ENCODE measurements at places on chromosomes 11 and 22.

DNA sequence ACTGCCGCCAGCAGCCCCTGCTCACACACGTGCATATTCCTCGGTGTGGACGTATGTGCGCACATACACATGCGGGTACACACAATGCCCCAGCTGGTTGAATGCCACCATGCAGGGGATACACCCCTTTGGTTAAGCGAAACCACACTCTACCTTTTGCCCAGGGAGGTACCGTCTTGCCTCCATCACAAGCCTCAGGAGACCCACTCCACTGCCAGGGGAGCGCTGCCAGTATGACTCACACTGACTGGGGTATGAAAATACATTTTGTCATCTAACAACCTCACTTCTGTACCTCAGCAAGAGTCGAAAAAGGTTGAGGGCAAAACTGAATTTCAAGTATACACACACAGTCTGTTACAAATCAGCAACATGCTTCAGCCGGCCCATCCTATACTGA, 39.4 kb downstream of the TMEM45B start:
- DNase-seq, result no peak

- DNase-seq, result no peak
Observed at GRCh38 chr22:43077121-43077877, 11.9 kb downstream of the TTLL1 start.

DNA sequence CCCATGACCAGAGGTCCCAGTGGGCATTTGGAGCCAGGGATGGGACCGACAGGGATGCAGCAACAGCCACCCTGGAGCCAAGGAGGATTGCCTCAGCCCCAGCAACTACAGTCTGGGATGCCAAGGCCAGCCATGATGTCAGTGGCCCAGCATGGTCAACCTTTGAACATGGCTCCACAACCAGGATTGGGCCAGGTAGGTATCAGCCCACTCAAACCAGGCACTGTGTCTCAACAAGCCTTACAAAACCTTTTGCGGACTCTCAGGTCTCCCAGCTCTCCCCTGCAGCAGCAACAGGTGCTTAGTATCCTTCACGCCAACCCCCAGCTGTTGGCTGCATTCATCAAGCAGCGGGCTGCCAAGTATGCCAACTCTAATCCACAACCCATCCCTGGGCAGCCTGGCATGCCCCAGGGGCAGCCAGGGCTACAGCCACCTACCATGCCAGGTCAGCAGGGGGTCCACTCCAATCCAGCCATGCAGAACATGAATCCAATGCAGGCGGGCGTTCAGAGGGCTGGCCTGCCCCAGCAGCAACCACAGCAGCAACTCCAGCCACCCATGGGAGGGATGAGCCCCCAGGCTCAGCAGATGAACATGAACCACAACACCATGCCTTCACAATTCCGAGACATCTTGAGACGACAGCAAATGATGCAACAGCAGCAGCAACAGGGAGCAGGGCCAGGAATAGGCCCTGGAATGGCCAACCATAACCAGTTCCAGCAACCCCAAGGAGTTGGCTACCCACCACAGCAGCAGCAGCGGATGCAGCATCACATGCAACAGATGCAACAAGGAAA, 27.3 kb upstream of the L3MBTL2 start:
- DNase-seq, result no peak

- no peak for DNase-seq
Observed at GRCh38 chr11:121304759-121305158, 12.2 kb downstream of the SC5D start.

GRCh38 chr11:104338186-104338585, 174.2 kb upstream of the PDGFD start:
- DNase-seq, result no peak

GRCh38 chr11:32184723-32185376, 94.0 kb downstream of the RCN1 start:
- no peak for DNase-seq

DNA sequence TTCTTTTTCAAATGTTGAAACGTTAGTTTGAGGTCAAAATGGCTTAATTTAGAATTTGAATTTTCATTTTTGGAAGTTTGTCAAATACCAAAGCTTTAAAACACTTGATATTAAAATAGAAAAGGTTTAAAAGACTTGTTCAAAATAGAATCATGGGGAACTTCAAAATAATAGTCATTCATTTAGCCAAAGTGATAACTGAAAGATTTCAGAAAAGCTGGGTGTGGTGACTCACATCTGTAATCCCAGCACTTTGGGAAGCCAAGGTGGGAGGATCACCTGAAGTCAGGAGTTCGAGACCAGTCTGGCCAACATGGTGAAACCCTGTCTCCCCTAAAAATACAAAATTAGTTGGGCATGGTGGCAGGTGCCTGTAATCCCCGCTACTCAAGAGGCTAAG, 10.9 kb downstream of the GSTP1 start:
- no peak for DNase-seq

DNA sequence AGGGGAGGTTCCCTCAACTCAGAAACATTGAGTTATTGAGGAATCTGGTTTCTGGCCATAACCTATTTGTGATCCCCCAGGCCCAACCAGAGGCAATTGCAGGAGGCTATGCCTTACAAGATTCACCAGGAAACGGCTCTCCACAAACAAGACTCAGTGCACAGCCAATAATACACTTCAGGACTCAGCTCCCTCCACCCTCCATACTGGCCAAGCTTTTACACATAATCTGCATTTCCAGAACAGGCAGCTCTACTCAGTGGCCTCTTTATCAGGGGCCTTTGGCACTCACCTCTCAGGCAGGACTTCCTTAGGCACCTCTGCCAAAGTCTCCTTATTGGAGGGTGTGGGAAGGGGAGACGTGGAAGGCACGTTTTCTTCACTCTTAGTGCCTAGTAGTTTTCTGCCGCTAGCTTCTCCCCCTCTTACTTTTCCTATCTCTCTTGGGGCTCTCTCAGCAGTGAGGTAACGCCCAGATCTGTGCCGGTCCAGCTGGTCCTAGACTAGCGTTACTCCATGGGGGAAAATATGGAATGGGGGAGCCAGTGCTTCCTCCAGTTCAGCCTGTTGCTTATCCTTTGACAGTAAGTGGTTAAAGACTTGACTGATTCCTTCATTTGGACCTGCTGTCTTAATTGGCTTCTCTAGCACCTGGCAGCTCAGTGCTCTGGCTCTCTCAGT, 62.8 kb upstream of the ANO3 start:
- DNase-seq, result no peak

- DNase-seq, result no peak
Observed at GRCh38 chr11:19820100-19820499, 107.5 kb downstream of the NAV2 start.

DNA sequence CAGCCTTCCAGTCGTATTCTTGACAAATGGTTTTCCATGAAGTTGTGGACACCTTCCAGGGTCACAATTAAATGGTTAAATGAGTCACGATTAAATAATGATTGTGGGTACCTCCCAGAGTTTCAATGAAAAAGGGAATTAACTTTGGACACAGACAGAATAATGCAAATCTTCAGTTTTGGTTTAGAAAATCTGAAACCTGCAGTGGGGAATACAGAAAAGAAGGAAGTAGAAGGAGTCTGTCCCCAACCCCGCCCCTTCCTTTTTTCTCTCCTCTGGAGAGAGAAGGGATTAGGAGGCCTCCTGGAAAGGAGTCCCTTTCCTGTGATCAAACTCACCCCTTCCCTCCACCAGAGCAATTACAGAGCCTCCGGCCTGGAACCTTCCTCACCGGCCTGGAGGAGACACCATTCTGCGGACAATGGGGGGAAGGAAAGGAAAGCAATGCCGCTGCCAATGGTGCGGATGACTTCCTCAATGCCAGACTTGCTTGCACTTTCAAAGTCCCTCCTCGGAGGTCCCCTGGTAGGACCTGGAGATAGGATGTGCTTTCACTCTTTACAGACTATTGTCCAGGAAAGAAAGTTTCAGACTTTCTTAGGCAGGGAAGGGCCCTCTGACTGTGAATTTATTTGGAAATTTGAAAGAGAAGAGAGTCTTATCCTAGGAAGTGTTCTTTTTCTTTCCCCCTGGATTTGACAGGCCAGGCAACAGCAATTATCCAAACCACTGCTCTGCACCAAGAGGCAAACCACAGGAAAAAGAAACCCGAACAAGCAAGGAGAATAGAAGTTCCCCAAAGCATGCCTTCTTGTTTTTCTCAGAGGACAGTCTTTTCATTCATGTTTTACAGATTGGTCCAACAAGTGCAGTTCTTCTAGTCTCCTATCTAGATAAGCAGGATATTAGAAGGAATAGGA, 86.8 kb downstream of the PTPRJ start:
- DNase-seq, result no peak

DNA sequence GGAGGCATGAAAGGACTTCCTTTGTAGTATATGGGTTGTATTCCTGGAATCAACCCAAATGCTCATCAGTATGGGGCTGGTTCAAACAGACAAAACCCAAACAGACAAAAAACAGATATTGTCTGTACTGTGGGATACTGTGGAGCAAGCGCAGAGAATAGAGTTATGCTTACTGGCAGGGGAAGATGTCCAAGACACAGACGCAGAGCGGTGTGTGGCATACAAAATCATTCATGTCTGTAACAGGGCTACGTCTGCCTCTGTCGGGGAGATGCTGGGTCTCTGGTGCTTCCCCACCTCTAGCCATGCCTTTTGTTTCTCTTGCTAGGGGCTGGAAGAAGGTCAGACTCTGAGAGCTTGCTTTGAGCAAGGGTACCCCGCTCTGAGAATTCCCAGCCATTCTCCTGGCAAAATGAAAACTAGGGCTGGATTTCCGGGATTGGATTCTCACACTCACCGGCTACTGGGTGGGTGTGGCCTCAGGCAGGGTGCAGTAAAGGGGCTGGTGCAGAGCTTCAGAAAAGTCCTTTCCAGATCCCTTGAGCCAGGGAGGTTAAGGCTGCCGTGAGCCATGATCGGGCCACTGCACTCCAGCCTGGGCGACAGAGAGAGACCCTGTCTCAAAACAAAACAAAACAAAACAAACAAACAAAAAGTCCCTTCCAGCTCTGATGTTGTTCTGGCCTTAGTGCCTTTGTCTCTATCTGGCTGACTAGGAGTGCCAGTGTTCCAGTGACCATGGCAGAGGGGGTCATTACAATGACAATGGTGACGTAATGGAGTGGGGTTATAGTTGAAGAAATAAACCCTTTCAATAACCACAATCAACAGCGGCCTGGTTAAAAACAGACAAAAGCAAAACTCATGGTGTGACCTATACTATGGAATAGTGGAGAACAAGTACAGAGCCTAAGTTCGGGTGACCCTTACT, 2.9 kb upstream of the ABCC8 start:
- DNase-seq, result peak; percentile 88

- no peak for DNase-seq
Observed at GRCh38 chr11:64409278-64409677, 50.3 kb downstream of the RPS6KA4 start.

DNA sequence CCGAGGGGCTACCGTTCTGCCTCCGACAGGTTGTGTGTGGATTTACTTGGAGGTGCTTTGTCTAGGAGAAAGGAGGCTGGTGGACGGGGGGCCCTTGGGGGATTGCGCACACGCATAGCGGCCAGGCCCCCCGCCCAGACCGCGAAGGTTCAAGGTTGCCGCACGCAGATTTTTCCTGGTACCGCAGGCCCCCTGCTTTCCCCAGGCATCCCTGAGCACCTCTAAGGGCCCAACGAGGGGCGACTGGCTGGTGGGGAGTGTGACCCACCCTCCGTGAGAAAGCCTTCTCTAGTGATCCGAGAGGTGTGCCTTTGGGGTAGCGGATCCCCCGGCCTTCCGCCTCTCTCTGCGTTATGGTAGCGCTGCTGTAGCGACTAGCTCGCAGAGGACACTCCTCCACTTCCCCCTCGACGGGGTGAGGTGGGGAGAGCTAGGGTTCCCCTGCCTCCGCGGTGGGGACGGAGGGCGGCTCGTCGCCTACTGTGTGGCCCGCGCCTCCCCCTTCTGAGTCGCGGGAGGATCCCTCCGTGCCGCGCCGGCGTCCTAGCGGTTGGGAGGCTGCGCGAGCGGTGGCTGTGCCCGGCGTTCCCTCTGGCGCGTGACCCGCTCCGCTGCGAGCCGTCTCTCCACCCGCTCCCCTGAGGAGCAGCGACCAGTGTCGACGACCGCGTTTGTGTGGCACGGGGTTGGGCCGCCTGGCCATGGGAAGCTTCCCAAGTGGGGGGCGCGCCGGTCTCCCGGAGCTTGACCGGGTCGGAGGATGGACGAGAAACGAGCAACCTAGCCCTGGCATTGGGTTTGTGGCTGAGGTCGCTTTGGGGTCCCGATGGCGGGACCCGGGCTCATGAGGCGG, 3900.0 kb upstream of the OR11H1 start:
- no peak for DNase-seq

DNA sequence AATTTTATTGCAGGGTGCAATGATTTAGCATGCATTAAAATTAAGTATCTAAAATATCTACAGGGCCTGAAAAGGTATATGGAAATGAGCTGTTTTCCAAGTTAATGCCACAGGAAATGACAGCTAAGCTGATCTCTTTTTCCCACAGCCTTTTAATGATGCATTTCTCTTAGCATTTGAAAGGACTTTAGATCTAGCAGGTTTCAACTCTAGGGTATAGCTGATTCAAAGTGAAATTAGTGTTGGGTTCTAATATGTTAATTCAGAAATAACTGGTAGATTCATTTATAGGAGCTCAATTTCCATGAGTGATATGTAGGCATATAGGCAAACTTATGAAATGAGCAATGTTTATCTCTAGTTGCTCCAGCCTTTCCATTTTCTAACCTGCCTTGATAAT, 274.2 kb downstream of the CASP12 start:
- DNase-seq, result no peak

- DNase-seq, result no peak
Observed at GRCh38 chr11:76313913-76314740, 66.8 kb downstream of the THAP12 start.

DNA sequence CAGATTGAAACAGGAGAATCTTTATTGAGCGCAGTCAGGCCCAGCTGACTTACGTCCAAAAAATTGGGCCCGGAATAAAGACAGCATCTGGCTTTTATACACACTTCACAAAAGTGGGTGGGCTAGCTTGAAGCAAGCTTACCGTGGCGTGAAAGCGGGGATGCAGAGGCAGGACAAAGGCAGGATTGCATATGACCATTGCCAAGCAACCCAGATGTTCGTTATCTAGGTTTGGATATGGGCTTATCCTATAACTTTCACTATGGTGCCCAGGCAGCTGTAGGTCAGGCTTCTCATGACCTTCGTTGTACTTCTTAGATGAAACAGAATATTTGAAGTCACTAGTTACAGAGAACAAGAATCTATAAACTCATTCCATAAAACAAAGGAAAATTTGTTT, 1575.6 kb upstream of the RAG2 start:
- DNase-seq, result no peak

DNA sequence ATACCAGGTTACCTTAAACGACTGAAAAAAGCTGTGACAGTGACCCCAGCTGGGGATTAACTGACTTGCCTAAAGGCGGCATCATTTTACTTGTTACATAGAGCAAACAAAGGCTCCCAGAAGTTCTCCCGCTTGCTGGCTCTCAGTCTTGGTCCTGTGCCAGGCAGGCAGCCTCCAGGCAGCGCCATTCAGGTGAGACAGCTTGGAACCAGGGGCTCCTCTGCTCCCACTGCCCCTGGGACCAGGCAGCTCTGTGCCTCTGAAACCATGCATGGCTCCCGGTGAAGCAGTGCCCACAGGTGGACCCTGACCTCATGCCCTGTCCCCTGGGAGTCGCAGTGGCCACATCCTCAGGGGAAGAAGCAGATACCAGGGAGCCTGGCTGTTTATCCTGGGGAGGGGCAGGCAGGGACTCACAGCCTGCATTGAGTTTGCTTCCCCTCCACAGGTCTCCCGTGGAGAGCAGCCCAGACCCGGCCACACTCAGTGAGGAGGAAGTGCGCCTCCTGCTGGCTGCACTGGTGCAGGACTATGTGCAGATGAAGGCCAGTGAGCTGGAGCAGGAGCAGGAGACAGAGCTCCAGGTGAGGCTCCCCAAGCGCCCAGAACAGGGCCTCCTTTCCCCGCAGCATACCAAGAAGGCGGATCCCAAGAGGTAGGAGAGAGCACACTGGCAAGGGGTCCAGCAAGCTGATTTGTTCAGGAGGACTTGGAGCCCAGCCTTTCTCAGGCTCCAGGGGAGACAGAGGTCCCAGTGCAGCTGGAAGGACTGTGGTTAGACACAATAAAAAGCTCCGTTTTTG, 15.6 kb upstream of the CYP2R1 start:
- peak; percentile 92 for DNase-seq
